Stimulated activated CD4-positive, alpha-beta T cell treated with anti-CD3 and anti-CD28 coated beads, TNF-alpha, amount 100 ng/mL, for 48 hours (primary cell): ENCODE measurements at places on chromosomes 7 and 10.
A peak's percentile ranks its signal among the peaks of the same experiment; 100 is the strongest.

DNA sequence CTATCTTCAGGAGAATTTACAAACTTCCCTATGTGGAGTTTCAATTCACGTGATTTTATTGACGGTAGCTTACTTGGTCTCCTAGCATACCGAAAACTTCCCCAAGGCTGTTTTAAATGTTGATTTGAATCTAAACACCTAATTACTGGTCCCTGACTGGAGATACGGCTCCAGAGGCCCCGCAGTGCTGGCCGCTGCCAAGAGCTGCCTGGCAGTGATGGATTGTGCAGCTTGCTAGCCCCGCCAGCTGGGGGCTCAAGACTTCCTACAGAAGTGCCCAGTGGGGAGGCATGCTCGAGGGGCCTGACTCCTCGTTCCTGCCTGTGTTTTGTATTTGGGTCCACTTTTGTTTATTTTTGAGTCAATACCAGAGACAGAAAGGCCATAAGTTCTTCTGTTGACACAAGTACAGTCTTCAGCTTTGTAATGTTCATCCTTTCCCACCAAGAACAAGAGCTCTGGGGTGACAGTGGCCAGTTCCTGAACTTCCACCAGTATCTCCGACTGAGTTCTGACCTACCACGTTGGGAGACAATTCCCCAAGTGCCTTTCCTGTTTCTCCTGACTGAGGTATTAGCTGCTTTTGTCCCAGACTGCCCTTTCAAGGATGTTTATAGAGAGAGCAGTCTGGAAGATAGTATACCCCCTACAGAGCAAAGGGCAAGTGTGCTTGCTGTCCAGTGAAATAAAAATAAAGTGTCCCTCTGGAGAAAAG, 80.7 kb upstream of the CXCL12 start:
- no peak for DNase-seq

DNA sequence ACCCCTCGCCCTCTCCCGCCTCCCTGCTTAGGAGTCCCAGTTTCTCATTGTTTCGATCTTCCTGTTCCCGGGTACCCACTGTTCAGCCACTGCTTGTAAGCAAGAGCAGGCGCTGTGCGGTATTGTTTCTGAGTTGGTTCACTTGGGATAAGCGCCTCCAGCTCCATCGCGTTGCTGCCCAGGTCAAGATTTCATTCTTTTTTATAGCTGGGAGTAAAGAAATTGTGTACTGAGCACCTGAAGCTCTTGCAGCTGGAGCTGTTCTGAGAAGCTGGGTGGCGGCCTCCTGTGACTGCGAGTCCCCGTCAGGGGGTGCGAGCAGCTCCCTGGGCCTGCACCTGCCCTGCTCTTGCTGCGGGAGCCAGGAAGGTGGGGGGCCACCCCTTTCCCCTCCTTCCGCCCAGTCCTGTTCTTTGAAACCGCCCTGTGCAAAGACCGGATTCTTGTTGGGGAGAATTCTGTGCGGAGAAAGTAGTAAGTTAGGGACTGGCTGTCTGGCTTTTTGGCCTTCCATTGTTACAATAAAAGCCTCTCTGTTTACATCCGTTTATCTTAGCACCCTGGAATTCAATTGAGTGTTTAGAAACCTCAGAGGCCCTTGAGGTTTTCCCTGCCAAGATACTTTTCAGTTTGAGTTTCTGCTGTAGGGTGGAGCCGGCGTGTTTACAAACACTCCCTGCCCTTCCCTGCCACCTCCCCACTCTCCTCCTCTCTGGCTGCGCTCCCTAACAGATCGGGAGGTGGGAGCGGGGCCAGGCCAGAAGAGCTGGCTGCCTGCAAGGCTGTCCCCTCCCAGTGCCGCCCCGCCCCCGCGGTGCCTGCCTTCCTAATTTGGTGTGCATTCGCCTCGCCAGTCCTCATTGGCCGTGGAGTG, 30.8 kb upstream of the AP5Z1 start:
- DNase-seq, result peak; percentile 62

- DNase-seq, result peak; percentile 69
These were observed 66.7 kb upstream of the PITRM1 start for GRCh38 chr10:3239066-3239919.

GRCh38 chr7:139594911-139595476, 71.5 kb downstream of the CLEC2L start:
- DNase-seq, result no peak
